ENCODE measurements at places on chromosomes 13 and 19. TPM values are rescaled to one million over a fixed set of nuclear protein-coding genes. Genes with fewer than 3 reads are reported as not detected.

- H3K4me1 ChIP-seq, result no peaks in the 10 kb centered on the region
- H3K27me3 ChIP-seq, result peaks cover 2% of the 10 kb centered on the region
- no peak overlapping the region for H3K27ac ChIP-seq
- no peaks in the 10 kb centered on the region for H3K36me3 ChIP-seq
Observed at GRCh38 chr13:26816881-26817280, 56.3 kb upstream of the GPR12 start.

OR10H1 gene
- total RNA-seq, result 0.08 TPM

DNA sequence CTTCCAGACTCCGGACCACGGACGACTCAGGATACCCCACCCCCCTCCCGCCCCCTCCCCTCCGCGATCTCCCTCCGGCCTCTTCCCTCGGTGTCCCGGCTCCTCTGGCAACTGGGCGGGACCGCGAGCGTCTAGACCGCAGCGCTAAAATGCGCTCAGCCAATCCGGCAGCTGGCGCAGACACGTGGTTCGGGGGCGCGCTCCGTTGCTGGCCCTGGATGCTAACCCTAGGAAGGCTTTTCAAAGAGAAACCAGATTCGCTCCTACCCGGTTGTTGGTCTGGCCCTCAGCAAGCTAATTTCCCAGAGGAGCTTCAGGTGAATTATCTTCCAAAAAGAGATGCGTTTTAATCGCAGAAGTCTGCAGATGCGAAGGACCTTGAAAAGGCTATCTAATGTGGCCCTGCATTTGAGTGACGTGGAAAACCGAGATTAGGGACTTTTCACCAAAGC lies at the start of gene DZIP1:
Gene DZIP1 (minus strand): TSS at position 106 of the 452 bp plus-strand sequence. CDS start 2,677 bp downstream, outside the sequence.
- H3K4me1 ChIP-seq, result peaks cover 13% of the 10 kb centered on the region
- no peak within 1 kb of the TSS for H3K4me3 ChIP-seq
- H3K36me3 ChIP-seq, result no peaks in the 10 kb centered on the region
- no peak within 1 kb of the TSS for H3K27ac ChIP-seq
- peaks cover 41% of the 10 kb centered on the region for H3K27me3 ChIP-seq

GRCh38 chr13:28719227-28720055 lies 671 bp upstream of the SLC46A3 start:
- H3K27me3 ChIP-seq, result no peaks in the 10 kb centered on the region
- no peaks in the 10 kb centered on the region for H3K36me3 ChIP-seq
- peak overlapping the region; percentile 74 for H3K27ac ChIP-seq
- H3K4me3 ChIP-seq, result peak overlapping the region; percentile 95
- H3K4me1 ChIP-seq, result peaks cover 24% of the 10 kb centered on the region

DNA sequence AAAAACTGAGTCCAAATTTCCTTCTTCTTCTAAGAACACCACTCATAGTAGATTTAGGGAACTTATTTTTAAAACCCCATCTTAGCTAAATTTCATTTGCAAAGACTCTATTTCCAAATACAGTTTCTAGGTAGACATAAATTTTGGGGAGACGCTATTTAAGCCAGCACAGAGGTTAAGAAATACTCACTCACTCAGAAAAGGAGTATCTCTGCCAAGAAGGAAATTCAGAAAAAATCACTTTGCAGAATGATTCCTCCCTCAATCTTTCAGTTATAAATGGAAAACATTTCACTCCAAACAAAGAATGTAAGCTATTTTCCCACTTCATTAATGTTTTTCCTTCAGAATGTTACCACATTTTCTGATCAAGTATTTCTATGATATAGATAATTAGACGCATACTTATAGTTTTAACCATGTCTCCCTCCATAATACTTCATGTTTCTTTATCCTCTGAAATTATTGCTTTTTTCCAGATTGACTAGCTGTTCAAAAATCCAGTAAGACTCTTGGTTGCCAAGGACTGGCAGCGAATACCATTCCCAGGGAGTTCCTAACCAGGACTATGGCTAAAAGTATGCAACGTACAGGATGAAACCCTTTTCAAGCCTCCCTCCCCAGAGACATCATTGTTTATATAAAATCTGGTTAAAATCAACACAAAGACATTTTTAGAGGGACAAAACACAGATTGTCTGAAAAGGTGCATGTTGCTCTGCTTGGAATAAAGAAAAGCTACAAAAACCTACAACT lies 52.5 kb upstream of the RXFP2 start:
- no peak for DNase-seq
- H3K36me3 ChIP-seq, result no peaks in the 10 kb centered on the region

KLF5 gene
- total RNA-seq, result 12.3 TPM

DNA sequence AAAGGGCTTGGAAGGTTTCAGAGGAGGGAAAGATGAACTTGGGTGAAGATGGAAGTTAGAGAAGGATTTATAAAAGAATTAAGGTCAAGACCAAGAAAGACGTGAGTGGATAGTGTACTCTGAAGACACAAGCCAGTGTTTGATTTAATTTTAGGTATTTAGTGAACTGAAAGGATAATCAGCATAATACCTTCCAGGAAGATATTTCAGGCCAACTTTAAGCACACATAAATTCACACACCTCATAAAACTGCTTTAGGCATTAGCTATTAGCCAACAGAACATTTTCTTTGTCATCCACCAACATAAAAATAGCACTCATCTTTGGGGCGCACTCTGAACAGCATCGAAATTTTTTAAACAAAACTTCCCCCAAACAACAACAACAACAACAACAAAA lies 71.7 kb upstream of the CSNK1A1L start:
- H3K27me3 ChIP-seq, result no peaks in the 10 kb centered on the region
- H3K4me1 ChIP-seq, result no peaks in the 10 kb centered on the region
- H3K36me3 ChIP-seq, result no peaks in the 10 kb centered on the region

DNA sequence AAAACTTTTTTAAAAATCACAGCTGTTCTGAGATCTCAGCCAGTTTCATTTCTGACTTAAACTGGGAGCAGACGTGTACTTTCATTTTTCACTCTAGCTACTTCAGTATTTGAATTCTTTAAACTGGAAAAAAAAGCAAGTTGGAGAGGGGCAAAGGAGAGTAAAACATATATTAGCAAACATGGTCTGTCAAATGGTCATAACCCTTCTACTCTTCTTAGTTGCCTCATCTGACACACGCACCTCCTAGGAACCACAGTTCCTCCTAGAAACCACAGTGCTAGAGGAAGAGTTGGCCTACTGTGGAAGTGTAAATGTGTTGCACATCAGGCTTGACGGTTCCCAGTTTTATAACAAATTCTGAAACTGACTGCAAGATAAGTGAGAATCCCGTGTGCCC lies 47.2 kb downstream of the TM9SF2 start:
- no peak overlapping the region for H3K27ac ChIP-seq
- no peaks in the 10 kb centered on the region for H3K27me3 ChIP-seq
- DNase-seq, result no peak

PGLYRP2 gene
- not detected for total RNA-seq

All from CD4-positive, alpha-beta T cell (primary cell).